Foreskin keratinocyte (primary cell): ENCODE measurements at places on chromosomes 6 and 20.

GRCh38 chr20:63749597-63750508 is 10.3 kb downstream of the SLC2A4RG start:
- DNase-seq: no peak

DNA sequence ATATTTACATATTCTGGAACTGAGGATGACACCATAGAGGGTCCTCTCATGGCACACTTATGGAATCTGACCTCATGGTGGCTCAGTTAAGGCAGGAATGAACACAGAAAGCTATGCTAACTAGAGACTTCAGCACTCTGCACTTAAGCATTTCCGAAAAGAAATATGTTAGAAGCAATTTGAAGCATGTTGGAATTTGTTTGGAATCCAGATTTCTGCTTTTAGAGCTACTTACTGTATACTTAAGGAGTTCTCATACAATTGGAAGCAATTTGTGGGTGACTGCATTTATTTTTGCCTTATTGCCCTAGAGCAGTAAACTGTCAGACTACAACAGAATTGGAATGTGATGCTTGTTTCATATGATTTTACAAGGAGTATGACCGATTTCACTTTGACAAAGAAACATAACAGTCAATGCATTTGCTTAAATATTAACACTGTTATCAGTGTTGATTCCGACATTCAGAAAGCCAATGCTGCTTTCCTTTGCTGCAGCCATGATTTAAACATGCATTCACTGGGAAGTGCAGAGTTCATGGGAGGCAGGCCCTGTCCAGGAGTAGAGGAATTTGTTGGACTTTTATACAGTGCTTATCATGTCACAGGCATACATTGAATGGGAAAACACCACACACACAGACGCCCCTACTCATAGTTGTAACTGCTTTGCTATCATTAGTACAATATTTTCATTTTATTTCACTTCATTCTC is 244.4 kb downstream of the SAMD5 start:
- peak; percentile 14 for DNase-seq

GRCh38 chr6:63121166-63121565 is 90.1 kb upstream of the FKBP1C start:
- DNase-seq: no peak

GRCh38 chr6:117359581-117359980 is 66.2 kb downstream of the ROS1 start:
- DNase-seq: no peak

DNA sequence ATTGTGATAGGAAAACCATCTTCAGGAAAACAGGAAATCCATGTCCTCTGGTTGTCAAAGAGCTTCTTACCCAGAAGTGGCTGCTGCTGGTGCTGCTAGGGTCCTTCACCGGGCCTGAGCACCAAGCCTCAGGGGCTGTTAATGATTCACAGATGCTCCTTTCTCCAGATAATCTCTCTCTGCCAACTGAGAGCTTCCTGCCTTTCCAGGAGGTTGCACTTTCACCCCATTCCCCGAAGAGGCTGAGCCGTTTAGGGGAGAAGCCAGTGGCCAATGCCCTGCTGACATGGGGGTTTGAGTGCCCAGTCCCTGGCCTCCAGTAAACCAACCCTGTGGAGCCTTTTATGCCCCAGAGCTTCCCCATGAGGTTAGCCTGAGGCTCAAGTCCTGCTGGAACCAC is 122.4 kb downstream of the CBLN4 start:
- no peak for DNase-seq

- DNase-seq: peak; percentile 77
These were observed 21.6 kb downstream of the ADGRG6 start for GRCh38 chr6:142323377-142323776.

GRCh38 chr6:144475411-144475810 is 190.3 kb downstream of the UTRN start:
- no peak for DNase-seq

GRCh38 chr6:49890988-49891387 is 24.7 kb upstream of the CRISP1 start:
- DNase-seq: no peak

- peak; percentile 45 for DNase-seq
These were observed 838.4 kb downstream of the DHX35 start for GRCh38 chr20:39800548-39800947.

- peak; percentile 96 for DNase-seq
These were observed 202.7 kb upstream of the MARCKS start for GRCh38 chr6:113654396-113654795.

- no peak for DNase-seq
These were observed 142.3 kb downstream of the LY86 start for GRCh38 chr6:6730831-6731230.

- no peak for DNase-seq
These were observed 93.6 kb upstream of the BHLHE23 start for GRCh38 chr20:63100174-63100925.

- DNase-seq: no peak
These were observed 67.5 kb downstream of the PKHD1 start for GRCh38 chr6:52019881-52020280.

- no peak for DNase-seq
These were observed 96.2 kb downstream of the JARID2 start for GRCh38 chr6:15342114-15342513.

- no peak for DNase-seq
These were observed 212.5 kb downstream of the C6orf118 start for GRCh38 chr6:165096868-165097267.

DNA sequence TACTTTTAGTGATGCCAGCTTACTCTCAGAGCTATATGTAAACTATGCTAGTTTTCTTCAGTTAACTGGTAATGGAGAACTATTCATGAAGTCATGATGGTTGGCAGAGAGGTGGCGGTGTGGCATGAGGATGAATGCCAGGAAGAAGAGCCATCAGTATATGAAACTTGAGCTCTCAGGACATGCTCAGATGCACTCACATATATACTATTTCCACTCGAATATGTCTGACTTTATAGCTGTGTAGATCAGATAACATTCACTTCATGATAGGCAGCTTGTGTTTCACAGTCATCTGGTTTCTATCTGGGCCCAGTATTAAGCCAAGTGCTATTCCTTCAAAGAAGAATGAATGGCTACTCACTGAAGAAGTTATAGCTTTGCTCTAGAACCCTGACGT is 46.2 kb upstream of the CEP85L start:
- no peak for DNase-seq

- DNase-seq: no peak
These were observed 2.2 kb upstream of the CD2AP start for GRCh38 chr6:47475319-47475816.

DNA sequence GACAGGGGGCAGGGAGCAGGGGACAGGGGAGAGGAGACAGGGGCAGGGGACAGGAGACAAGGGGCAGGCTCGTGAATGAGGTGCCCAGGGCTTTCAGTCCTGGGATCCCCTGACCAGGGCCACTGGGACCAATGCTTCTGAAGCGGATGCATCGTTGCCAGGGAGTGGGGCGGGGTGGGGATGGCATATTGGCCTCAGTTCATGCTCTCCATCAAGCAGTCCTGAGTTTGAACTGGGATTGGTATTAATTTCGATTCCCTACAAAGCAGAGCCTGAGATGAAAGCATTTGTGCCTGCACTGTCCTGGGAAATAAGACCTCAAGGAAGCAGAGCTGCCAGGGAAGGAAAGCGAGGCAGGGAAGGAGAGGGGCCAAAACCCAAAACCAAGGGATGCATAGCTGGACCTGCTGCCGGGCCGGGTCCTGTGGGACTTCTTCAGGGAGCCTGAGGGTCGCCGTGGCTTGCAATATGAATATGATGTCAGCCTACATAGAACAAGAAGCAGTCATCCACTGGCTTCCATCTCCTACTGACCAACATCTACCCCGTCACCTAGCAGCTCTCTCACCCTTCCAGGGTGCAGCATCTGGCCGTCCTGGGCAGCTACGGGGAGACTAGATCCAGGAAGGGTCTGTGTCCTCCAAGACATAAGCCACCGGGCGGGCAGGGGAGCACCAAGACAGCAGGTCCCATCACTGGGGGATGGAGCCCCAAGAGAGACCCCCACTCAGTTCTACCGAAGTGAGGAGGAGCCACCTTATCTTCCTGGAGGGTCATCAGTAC is 233.3 kb downstream of the SYNDIG1 start:
- DNase-seq: no peak

- peak; percentile 33 for DNase-seq
These were observed 1.3 kb upstream of the RNF217 start for GRCh38 chr6:124960757-124961463.

- no peak for DNase-seq
These were observed 153.5 kb upstream of the OGFRL1 start for GRCh38 chr6:71134929-71135642.

GRCh38 chr6:148620579-148621298 is 126.1 kb upstream of the UST start:
- no peak for DNase-seq

DNA sequence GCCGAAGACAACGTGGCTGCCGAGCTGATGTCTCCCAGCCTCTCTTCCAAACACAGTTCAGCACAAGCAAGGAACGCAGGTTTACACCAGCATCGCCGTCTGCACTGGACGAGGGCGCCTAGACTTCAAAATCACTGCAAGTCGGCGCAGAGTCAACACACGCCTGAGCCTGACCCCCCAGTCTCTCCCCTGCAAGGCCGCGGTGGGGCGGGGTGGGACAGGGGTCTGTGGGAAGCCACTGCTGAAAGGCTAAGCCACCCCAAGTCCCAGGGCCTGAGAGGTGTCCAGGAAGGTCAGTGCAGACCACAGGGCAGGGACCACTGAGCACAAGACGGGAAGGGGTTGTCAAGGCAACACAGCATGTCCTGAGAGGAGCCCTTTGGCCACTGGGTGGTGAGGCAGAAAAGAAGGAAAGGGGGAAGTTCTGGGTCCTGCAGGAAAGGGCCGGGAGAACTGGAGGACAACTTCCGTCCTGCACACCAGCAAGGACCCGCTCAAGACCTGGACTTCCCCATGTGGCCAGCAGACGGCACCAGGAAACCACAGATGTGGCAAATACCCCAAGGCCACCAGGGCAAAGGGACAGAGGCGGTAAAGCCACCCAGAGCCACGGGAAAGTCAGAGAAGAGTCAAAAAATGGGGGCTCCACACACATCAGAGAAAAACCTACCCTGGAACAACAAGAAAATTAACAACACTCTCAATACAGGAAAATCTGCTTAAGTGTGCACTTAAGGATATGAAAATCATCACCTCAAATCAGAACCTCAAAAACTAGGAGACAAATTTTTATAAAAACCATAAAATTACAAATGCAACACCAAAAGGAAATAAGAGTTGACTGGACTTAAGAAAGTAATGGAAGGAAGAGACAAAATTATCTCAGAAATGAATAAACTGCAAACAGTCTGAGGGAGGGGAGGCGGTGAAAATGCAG is 84.8 kb downstream of the TAF4 start:
- no peak for DNase-seq

- peak; percentile 36 for DNase-seq
These were observed 15.8 kb upstream of the MAFB start for GRCh38 chr20:40704828-40705227.

DNA sequence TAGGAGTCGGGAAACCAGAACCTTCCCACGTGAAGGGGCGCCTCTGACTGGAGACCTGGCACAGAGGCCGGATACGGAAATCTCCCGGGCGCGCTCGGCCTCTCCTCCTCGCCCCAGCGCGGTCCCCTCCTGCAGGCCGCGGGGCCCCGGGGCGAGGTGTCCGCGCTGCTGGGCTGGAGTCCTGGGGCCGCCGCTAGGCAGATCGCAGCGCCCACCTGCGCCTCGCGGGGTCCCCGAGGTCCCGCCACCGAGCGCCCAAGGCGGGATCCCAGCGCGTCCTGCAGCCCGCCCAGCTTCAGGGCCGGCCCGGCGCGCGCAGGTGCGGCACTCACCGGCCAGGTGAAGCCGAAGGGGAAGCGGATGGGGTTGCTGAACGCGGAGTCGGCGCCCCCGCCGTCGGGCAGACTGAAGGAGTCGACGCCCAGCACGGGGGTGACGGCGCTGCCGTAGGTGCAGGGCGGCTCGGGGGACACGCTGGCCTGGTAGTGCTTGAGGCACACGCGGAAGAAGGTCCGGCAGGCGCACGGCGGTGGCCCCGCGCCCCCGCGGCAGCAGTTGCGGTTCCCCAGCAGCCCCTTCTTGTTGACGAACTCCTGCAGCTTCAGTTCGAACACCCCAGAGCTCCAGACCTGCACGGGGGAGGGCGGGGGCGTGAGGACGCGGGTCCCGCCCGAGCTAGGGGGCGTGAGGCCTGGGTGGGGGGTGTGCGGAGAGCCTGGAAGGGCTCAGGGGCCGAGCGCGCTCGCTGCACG is 1.5 kb downstream of the DLL1 start:
- DNase-seq: no peak

DNA sequence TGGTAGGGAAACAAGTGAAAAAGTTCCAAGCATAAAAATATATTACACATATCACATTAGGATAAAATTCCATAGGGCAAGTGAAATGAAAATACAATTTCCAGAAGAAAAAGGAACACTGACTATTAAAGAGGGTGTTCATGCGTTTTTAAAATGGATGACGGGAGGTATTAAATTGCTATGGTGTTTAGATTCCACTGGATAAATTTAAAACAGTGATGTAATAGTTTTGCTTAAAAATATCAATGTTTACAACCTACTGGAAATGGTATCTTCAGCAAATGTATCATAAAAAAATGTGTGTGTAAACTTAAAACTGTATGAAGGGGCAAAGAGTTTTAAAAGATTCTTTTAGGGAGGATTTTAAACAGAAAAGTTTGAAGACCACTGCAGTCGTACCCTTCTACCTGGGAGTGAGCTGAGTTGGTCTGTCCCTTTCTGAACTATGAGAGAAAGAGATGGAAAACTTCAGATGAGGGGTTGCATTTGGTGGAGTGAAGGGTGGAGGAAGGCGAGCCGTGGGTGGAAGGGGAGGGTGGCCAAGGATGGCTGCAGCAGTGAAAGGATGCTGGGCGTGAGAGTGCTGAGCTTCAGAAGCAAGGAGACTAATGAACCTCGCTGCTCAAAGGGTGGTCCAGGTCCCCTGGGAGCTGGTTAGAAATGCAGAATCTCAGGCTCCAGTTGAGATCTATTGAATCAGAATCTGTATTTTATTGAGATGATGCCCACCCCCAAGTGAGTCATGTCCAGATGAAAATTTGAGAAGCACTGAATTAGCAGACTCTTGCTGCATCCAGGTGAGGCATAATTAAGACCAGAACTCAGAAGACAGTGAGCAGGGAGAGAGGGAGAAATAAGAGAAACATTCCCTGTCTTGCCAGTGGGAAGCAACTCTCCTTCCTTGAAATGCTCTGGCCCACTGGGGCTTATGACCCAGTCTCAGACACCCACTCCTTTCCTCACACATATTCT is 54.5 kb upstream of the MRPS10 start:
- DNase-seq: no peak

DNA sequence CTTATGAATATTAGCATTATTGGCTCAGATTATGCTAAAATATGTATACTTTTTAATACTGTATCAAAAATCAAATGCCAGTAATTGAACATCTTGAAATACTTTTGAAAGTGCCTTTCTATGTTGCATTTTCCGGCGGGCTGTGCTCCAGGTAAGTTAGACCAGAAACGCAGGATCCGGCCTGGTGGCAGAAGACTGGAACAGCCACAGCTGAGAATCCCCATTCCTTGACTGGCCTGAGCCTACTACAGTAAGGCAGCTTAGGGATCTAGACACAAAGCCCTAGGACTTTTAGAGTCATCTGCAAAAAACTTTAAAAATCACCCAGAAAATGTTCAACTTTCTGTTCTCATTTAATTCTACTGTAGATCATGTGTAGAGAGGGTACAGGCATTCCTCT is 138.8 kb upstream of the C6orf118 start:
- DNase-seq: no peak
